ENCODE measurements at places on chromosomes 2 and 18.

- no peak for DNase-seq
Measured at GRCh38 chr2:59658906-59659635, 894.4 kb downstream of the BCL11A start.

GRCh38 chr18:24189007-24189528 lies 50.2 kb downstream of the CABYR start:
- DNase-seq, result no peak

GRCh38 chr18:69882965-69883668 lies 64.6 kb downstream of the CD226 start:
- DNase-seq, result no peak

- no peak for DNase-seq
Measured at GRCh38 chr18:63157293-63158011, 162.1 kb downstream of the BCL2 start.

Measured in brain pericyte (primary cell).